CD8-positive, alpha-beta memory T cell (primary cell): ENCODE measurements at places on chromosomes 7 and 10. TPM values are rescaled to one million over a fixed set of nuclear protein-coding genes. Genes with fewer than 3 reads are reported as not detected.

- no peaks in the 10 kb centered on the region for H3K27me3 ChIP-seq
- no peak overlapping the region for H3K4me3 ChIP-seq
- no peaks in the 10 kb centered on the region for H3K4me1 ChIP-seq
- no peak for DNase-seq
Measured at GRCh38 chr7:136050462-136050847, 73.3 kb upstream of the MTPN start.

STRIP2 gene
- 25.0 TPM for total RNA-seq

DNA sequence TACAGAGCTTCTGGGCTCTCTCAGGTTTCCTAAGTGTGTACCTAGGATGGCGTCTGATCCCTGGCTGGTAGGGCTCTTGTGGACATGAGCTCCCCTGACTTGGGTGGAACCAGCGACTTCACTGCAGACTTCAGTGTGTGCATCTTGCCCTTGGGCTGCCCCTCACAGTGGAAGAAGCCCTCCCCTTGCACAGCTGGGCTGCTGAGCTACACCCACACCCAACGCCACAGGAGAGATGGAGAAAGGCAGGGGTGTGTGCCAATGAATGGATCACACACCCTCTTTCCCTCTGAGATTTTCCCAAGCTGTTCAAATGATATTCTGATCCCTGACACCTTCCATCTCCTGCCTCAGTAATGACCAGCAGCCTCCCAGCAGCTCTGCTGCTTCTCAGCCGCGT, 296.7 kb downstream of the GFRA1 start:
- no peak overlapping the region for H3K4me3 ChIP-seq
- no peaks in the 10 kb centered on the region for H3K36me3 ChIP-seq
- no peaks in the 10 kb centered on the region for H3K4me1 ChIP-seq
- H3K27me3 ChIP-seq, result no peaks in the 10 kb centered on the region
- no peak overlapping the region for H3K27ac ChIP-seq

- no peaks in the 10 kb centered on the region for H3K27me3 ChIP-seq
- no peaks in the 10 kb centered on the region for H3K4me1 ChIP-seq
- no peak overlapping the region for H3K4me3 ChIP-seq
Measured at GRCh38 chr7:9307131-9307530, 873.7 kb downstream of the NXPH1 start.

DNA sequence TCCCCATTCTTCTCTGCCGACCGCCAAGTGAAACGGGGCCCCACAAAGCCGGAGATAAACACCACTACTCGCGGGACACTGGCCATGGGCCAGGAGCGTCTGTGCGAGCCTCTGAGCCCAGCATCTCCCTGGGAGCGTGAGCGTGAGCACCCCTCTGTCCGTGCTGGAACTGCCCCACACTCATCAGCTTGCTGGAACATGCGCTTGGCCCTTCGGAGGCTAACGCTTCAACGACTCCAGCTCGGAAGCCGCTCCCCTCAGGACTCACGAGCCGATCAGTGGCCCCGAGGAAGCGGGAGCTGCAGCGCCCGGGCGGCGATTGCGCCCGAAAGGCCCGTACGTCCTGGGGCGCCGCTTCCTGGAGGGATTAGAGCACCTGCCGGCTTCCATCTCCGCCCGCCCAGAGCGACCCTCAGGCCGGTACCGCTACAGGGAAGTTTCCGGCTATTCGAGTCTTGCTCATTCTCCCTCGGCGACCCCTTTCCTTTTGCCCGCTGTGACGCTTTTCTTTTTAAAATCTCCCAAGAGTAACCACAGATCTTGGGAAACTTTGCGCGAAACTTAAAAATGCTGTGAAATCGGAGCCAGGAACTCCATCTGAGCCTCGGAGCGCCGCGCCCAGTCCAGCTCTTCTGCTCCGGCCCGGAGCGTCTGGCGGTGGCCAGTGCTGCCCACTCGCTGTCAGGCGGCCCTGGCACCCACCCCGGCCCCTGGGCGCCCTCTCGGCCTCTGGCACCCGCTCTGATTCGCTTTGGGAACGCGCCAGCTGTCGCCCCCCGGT, 1.0 kb downstream of the TLL2 start:
- peaks cover 23% of the 10 kb centered on the region for H3K27me3 ChIP-seq
- H3K27ac ChIP-seq, result no peak overlapping the region
- peaks cover 15% of the 10 kb centered on the region for H3K4me1 ChIP-seq
- no peaks in the 10 kb centered on the region for H3K36me3 ChIP-seq
- DNase-seq, result no peak

- DNase-seq, result no peak
- no peaks in the 10 kb centered on the region for H3K27me3 ChIP-seq
- H3K36me3 ChIP-seq, result no peaks in the 10 kb centered on the region
- no peak overlapping the region for H3K27ac ChIP-seq
Measured at GRCh38 chr7:37394158-37394557, 54.5 kb downstream of the ELMO1 start.

DNA sequence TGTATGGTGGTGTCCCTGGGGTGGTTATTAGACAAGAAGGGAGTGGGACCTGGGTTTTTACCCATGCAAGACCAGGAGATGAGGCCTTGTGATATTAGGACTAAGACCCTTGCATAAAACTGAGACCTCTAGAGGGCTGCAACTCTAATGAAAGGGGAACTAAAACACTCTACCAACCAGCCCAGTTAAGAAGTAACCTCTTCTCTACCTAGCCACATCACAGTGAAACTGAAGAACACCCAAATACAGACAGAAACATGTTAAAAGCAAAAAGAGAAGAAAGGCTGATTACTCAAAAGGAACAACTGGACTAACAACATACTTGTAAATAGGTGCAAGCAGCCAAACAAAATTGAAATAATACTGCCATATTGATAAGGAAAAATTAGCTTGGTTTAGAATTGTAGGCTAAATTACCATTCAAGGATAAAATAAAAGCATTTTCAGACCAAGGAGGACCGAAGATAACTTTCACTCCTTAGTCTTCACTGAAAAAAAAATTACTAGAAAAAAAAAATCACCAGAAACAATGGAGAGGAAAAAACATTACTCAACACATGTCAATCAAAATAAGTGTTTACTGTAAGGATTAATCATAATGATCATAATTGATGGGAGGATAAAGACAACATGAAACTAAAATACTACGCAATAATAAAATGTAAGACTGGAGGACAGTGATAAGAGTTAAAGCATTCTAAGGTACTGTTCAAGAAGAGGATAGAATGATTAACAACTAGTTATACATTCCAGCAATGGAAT, 27.6 kb downstream of the ERLIN1 start:
- DNase-seq, result no peak
- H3K27ac ChIP-seq, result no peak overlapping the region
- H3K4me1 ChIP-seq, result no peaks in the 10 kb centered on the region
- no peak overlapping the region for H3K4me3 ChIP-seq
- H3K27me3 ChIP-seq, result no peaks in the 10 kb centered on the region

- no peaks in the 10 kb centered on the region for H3K27me3 ChIP-seq
- H3K36me3 ChIP-seq, result no peaks in the 10 kb centered on the region
- H3K27ac ChIP-seq, result no peak overlapping the region
- no peaks in the 10 kb centered on the region for H3K4me1 ChIP-seq
- no peak overlapping the region for H3K4me3 ChIP-seq
Measured at GRCh38 chr7:156578978-156579430, 61.6 kb upstream of the RNF32 start.

DNA sequence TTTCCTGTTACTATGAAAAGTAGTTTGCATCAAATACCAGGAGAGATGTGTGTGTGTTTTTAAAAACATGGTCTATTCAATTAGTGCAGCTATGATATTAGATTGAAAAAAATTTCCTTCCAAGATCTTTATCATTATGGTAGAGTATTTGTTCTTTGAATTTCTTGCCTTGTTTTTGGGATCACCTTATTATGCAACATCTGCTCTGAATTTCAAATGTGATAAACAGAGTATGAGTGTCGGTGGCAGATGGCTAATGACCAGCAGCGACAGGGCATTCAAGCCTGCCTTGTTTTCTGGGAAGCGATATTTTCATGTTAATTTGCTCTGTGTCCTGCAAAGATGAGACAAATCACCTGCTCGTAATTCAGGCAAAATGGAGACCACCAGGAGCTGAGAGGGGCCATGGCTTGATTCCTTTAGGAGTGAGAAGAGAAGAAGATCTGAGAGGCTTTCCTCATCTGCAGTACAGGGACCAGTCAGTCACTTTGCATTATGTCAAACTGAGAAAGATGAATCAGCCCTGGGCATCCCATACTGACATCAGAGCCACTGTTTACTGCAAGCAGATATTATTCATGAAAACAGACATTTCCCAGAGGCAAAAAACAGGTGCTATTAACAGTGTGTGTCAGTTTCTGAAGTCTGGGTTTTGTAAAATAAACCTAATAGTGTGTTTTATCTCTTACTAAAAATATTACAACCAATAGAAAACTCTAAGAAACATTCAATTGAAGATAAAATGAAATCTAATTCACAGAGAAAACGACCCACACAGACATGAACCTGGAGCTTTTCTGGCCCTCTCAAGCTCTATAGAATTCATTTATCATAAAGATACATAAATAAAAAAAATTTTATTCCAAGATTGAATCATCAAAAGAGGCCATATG, 67.6 kb downstream of the CDK6 start:
- H3K27me3 ChIP-seq, result no peaks in the 10 kb centered on the region
- H3K4me3 ChIP-seq, result no peak overlapping the region
- H3K36me3 ChIP-seq, result no peaks in the 10 kb centered on the region
- H3K27ac ChIP-seq, result no peak overlapping the region
- no peak for DNase-seq

- no peak overlapping the region for H3K4me3 ChIP-seq
- H3K4me1 ChIP-seq, result no peaks in the 10 kb centered on the region
- no peak overlapping the region for H3K27ac ChIP-seq
- no peak for DNase-seq
Measured at GRCh38 chr10:130023454-130024230, 59.6 kb upstream of the EBF3 start.

INSYN2A gene
- not detected for total RNA-seq

DNA sequence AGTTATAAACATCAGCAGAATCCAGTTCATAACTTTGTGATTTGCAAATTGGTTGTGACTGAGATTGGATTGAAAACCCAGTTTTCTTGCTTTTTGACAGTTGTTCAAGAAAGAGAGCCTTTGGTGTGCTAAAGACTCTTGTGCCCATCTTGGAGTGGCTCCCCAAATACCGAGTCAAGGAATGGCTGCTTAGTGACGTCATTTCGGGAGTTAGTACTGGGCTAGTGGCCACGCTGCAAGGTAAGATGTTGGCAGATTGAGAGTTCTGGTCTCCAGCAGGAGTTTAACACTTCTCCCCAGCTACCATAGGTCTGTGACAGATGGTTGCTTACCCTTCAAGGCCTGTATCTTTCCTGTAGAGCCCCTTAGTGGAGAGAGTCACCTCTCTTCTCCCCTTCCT, 2.6 kb downstream of the SLC26A4 start:
- H3K4me1 ChIP-seq, result peaks cover 21% of the 10 kb centered on the region
- H3K4me3 ChIP-seq, result no peak overlapping the region
- no peak for DNase-seq
- H3K36me3 ChIP-seq, result no peaks in the 10 kb centered on the region
- H3K27me3 ChIP-seq, result peaks cover 16% of the 10 kb centered on the region

DNA sequence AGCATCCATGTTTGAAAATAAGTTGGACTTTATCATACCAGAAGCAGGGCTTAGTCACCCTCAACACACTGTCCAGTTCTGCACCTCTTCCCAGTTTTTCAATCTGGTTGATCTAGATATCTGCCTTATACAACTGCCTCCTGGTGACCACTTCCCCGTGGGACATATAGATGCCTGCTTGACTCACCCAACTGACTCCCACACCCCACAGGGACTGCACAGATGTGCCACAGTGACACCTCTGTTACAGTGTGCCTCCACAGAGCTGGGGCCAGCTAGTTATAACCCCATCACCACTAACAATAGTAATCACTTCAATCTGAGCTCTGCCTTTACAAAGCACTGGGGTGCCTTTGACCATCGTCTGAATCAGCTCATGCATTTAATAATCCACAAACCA, 82.6 kb upstream of the AOAH start:
- H3K4me1 ChIP-seq, result peaks cover 7% of the 10 kb centered on the region
- no peak for DNase-seq
- H3K36me3 ChIP-seq, result no peaks in the 10 kb centered on the region
- H3K4me3 ChIP-seq, result no peak overlapping the region
- H3K27ac ChIP-seq, result no peak overlapping the region
- no peaks in the 10 kb centered on the region for H3K27me3 ChIP-seq

DNA sequence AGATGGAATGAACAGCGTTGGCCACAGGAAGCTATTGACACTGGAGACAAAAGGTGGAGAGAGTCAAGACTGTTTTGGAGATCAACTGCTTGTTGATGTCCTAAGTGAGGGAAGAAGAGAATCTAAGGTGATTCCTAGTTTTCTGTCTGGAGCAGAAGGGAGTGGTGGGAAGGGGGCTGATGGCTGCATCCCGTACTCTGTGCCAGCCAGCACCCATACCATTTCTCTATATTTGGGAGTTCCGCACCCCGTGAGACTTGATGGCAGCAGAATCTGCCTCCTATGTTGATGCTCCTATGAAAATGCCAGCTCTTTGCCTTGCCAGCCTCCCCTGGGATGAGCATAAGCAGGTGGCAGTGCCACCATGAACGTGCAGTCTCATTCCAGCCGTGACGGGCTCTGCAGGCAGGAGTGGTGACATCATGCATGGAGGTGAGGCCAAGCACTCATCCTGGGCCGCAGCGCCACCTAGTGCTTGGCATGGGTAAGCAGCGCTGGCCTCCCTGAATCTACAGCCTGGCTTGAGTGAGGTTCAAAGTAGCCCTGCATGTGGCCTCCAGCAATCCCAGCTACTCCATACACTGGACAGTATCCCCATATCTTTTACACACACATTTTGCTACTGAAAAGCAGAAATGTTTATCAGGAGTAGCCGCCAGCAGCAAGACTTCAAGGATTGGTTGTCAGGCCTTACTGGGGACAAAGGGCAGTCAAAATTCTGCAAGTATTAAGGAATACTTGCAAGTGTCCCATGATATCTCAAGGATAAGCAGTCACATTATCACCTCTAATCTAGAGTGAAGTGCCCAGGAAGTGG, 43.0 kb downstream of the PODXL start:
- no peaks in the 10 kb centered on the region for H3K4me1 ChIP-seq
- no peak overlapping the region for H3K4me3 ChIP-seq
- DNase-seq, result peak; percentile 57
- H3K27ac ChIP-seq, result no peak overlapping the region

GRCh38 chr7:116511552-116512519, 12.3 kb downstream of the CAV2 start:
- DNase-seq, result peak; percentile 55
- H3K27ac ChIP-seq, result peak overlapping the region; percentile 32
- no peaks in the 10 kb centered on the region for H3K4me1 ChIP-seq
- peak overlapping the region; percentile 58 for H3K4me3 ChIP-seq
- H3K36me3 ChIP-seq, result no peaks in the 10 kb centered on the region
- H3K27me3 ChIP-seq, result no peaks in the 10 kb centered on the region

POU6F2 gene
- total RNA-seq, result not detected
